Activated CD4-positive, alpha-beta T cell treated with anti-CD3 and anti-CD28 coated beads, Interleukin-2, amount 10 ng/mL, durations not matched to agents 7 days and 5 days (primary cell): ENCODE measurements at places on chromosomes 7 and 10. TPM values are rescaled to one million over a fixed set of nuclear protein-coding genes. Genes with fewer than 3 reads are reported as not detected.
A peak's percentile ranks its signal among the peaks of the same experiment; 100 is the strongest.

- no peaks in the 10 kb centered on the region for H3K36me3 ChIP-seq
- DNase-seq = no peak
- H3K27me3 ChIP-seq = no peaks in the 10 kb centered on the region
Observed at GRCh38 chr10:128851281-128851680, 615.8 kb upstream of the MGMT start.

GRCh38 chr7:6271694-6272440 lies 557 bp downstream of the CYTH3 start:
- peaks cover 4% of the 10 kb centered on the region for H3K36me3 ChIP-seq
- H3K27me3 ChIP-seq = peaks cover 51% of the 10 kb centered on the region
- no peak overlapping the region for H3K27ac ChIP-seq
- peak overlapping the region; percentile 74 for H3K4me3 ChIP-seq

DNA sequence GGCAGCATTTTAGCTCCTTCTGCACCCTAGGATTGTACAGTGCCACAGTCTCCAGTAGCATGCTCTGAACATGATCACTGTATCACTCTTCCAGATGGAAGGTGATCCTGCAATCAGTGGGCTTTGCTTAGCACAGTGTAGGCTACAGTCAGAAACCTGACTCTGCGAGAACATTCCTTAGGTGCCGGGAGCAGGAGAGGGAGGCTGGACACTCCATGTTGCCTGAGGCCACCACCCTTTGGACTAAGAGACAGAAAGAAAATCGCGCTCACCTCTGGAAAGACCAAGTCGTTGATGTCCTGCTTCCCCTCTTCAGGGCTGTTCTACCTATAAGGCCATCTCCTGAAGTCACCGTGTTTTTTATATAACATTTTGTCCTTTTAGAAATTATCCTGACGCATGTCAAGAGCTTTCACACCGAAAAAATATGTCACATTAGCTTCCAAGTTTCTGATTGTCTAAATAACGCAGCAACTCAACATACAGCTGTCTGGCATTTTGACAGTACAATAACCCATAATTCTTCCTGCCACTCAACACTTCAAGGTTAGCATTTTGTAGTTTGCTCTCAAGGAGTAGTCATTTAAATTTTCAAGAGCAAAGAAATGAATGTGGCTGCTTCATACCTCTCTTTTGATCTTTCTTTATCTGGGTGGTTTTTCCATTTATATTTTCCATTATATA lies 563.1 kb downstream of the LRMDA start:
- H3K36me3 ChIP-seq = no peaks in the 10 kb centered on the region
- H3K27ac ChIP-seq = no peak overlapping the region
- H3K4me3 ChIP-seq = no peak overlapping the region
- no peak for DNase-seq
- H3K27me3 ChIP-seq = no peaks in the 10 kb centered on the region
- no peaks in the 10 kb centered on the region for H3K4me1 ChIP-seq

GRCh38 chr7:36951257-36951697 lies 227.0 kb upstream of the AOAH start:
- no peak for DNase-seq
- no peaks in the 10 kb centered on the region for H3K4me1 ChIP-seq
- peaks cover 71% of the 10 kb centered on the region for H3K36me3 ChIP-seq
- H3K4me3 ChIP-seq = no peak overlapping the region
- no peaks in the 10 kb centered on the region for H3K27me3 ChIP-seq

- H3K27me3 ChIP-seq = no peaks in the 10 kb centered on the region
- DNase-seq = no peak
- no peaks in the 10 kb centered on the region for H3K4me1 ChIP-seq
- no peak overlapping the region for H3K27ac ChIP-seq
Observed at GRCh38 chr7:85091565-85091928, 95.3 kb downstream of the SEMA3D start.

DNA sequence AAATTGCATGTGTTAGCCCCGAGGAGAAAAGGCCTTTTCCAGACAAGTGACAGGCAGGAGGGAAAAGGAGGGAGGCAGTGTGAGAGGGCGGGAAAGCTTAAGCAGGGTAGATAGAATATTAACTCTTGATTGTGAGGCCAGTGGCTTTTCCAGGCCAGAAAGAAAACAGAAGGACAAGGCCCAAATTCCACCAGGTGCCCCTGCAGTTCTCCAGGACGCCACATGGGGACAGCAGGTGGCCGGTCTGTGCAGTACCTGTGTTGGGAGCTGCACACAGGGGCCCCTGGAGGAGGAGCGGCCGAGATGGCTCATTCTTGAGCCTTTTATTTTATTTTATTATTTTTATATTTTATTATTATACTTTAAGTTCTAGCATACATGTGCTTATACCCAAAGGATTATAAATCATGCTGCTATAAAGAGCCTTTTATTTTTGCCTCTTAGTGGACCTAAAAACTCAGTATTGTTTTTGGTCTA lies 141.3 kb upstream of the KLF14 start:
- H3K27ac ChIP-seq = peak overlapping the region; percentile 51
- no peaks in the 10 kb centered on the region for H3K27me3 ChIP-seq
- H3K4me1 ChIP-seq = peaks cover 22% of the 10 kb centered on the region
- H3K36me3 ChIP-seq = peaks cover 50% of the 10 kb centered on the region

- no peaks in the 10 kb centered on the region for H3K36me3 ChIP-seq
- H3K27ac ChIP-seq = no peak overlapping the region
- H3K4me3 ChIP-seq = no peak overlapping the region
- DNase-seq = peak; percentile 81
Observed at GRCh38 chr7:129271500-129272355, 46.9 kb downstream of the AHCYL2 start.

DNA sequence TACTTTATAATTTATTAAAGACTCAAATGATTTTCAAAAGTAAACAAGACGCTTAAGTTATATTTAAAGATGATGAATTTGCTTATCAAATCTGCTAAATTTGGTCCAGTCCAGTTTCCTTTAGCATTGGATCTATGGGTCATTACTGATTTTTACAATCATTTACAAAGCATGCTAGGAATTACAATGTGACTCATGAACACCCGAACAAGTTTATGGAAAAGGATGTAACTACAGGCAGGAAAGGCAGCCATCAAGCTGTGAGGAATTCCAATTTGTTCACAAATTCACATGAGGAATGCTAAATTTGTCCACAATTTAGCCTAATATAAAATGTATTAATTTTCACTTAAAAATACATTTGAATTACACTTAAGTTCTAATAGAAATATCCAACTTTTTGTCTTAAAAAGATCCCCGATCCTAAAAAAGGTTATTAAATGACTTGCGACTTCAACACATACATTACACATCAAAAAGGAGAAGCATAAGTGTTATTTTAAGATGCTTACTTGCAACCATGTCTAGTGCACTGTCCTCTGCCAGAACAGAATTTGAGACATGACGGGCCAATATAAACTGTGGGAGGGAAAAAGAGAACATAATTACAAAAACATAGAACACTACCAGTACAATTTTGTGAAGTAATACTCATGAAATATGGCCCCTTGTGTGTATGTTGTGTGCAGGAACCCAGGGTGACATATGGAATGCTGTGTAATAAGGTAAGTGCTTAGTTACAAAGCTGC lies 194.2 kb upstream of the SLC26A5 start:
- H3K27me3 ChIP-seq = no peaks in the 10 kb centered on the region
- no peaks in the 10 kb centered on the region for H3K4me1 ChIP-seq
- DNase-seq = no peak

DNA sequence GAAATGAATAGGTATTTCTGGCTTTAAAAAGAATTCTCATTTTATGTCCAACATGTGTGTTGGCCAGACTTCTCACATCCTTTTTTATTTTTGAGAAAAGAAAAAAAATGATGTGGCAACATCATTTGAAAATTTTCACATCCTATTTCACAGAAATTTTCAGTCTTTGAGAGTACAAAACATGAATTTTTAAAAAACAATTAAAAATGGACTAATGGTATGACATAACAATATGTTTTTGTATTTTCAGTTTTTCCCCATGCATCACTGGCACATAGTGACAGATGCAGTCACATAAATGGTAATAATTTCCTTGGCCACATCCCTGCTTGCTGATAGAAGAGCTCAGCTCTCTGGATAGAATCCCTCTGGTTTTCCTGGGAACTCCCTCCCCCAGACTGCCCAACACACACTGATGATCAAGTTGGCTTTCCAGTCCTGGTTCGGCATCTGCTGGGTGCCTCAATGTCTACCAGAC lies 188.5 kb upstream of the AGR3 start:
- no peaks in the 10 kb centered on the region for H3K4me1 ChIP-seq
- peaks cover 4% of the 10 kb centered on the region for H3K27me3 ChIP-seq
- no peak for DNase-seq
- no peak overlapping the region for H3K4me3 ChIP-seq
- no peak overlapping the region for H3K27ac ChIP-seq

GRCh38 chr10:62614389-62615157 lies 189.9 kb upstream of the ADO start:
- no peak overlapping the region for H3K27ac ChIP-seq
- no peak for DNase-seq

GRCh38 chr10:15672469-15672868 lies 47.3 kb downstream of the ITGA8 start:
- H3K27ac ChIP-seq = no peak overlapping the region
- no peak overlapping the region for H3K4me3 ChIP-seq
- DNase-seq = no peak
- H3K36me3 ChIP-seq = no peaks in the 10 kb centered on the region
- no peaks in the 10 kb centered on the region for H3K4me1 ChIP-seq

- DNase-seq = no peak
- H3K4me1 ChIP-seq = no peaks in the 10 kb centered on the region
- H3K4me3 ChIP-seq = no peak overlapping the region
- no peaks in the 10 kb centered on the region for H3K36me3 ChIP-seq
- H3K27me3 ChIP-seq = no peaks in the 10 kb centered on the region
Observed at GRCh38 chr7:128811631-128812430, 18.4 kb upstream of the FLNC start.

DNA sequence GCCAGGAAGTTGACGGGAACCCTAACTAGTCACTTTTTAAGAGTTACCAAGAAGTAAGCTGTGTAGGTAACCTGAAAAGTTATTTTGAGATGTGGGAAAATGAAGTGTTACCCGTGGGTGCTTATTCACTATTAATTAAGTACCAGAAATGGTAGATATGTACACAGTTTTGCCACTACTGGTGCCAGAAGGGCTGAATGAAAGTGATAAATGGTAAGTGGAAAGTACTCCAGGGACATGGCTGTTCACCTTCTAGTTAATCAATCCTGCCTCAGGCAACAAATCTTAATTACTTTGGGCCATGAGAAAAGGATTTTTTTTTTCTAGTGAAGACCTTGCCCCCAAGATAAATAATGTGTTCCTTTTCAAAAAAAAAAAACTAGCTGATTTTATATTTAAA lies 15.8 kb downstream of the NET1 start:
- no peaks in the 10 kb centered on the region for H3K27me3 ChIP-seq
- H3K4me3 ChIP-seq = no peak overlapping the region

DNA sequence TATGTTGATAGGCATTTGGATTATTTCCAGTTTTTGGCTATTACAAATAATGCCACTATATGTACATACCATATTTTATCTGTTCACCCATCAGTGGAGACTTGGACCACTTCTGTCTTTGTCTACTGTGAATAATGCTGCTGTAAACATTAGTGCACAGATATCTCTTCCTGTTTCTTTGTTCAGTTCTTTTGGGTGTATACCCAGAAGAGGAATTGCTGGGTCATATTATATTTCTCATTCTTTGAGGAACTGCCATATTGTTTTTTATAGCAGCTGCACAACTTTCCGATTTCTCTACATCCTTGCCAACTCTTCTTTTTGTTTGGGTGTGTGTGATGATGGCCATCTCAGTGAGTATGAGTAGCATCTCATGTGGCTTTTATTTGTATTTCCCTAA lies 218.0 kb downstream of the LRMDA start:
- no peaks in the 10 kb centered on the region for H3K36me3 ChIP-seq
- H3K4me1 ChIP-seq = no peaks in the 10 kb centered on the region
- H3K4me3 ChIP-seq = no peak overlapping the region
- no peak for DNase-seq
- H3K27ac ChIP-seq = no peak overlapping the region

DNA sequence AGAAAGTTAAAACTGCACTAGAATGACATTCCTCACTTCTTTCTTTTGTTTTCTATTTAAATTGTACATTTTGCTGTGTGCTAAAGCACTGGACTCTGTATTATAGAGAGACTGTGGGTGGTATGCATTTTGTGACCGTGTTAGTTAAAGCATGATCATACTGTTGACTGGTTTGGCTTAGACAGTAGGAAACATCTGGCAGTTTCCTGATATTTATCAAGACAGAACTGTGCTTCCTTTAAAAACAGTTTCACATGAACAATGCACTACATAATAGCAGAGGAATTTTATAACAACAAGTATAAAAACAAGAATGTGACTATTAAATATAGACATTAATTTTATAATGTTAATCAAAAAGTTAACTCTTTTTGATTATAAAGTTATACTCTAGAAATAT lies 23.1 kb downstream of the GNG11 start:
- no peak overlapping the region for H3K27ac ChIP-seq
- peaks cover 6% of the 10 kb centered on the region for H3K27me3 ChIP-seq
- H3K4me1 ChIP-seq = no peaks in the 10 kb centered on the region
- no peaks in the 10 kb centered on the region for H3K36me3 ChIP-seq
- DNase-seq = no peak

- H3K4me3 ChIP-seq = no peak overlapping the region
- H3K27me3 ChIP-seq = no peaks in the 10 kb centered on the region
- H3K27ac ChIP-seq = no peak overlapping the region
Observed at GRCh38 chr7:155663937-155664336, 19.5 kb downstream of the RBM33 start.

GRCh38 chr7:99235925-99236324 lies 28.0 kb upstream of the KPNA7 start:
- H3K27ac ChIP-seq = no peak overlapping the region
- H3K4me1 ChIP-seq = no peaks in the 10 kb centered on the region
- no peaks in the 10 kb centered on the region for H3K27me3 ChIP-seq
- no peak overlapping the region for H3K4me3 ChIP-seq
- no peaks in the 10 kb centered on the region for H3K36me3 ChIP-seq
- no peak for DNase-seq

- H3K36me3 ChIP-seq = no peaks in the 10 kb centered on the region
- DNase-seq = no peak
- H3K27me3 ChIP-seq = no peaks in the 10 kb centered on the region
- H3K4me3 ChIP-seq = no peak overlapping the region
Observed at GRCh38 chr7:138400400-138400886, 59.6 kb upstream of the TRIM24 start.

ST8SIA6 gene
- 0.20 TPM for total RNA-seq

PTF1A gene
- not detected for total RNA-seq

BTBD16 gene
- not detected for total RNA-seq

PLXDC2 gene
- total RNA-seq = not detected

TPK1 gene
- total RNA-seq = 11.8 TPM
